ENCODE measurements at places on chromosomes 6 and 20.

DNA sequence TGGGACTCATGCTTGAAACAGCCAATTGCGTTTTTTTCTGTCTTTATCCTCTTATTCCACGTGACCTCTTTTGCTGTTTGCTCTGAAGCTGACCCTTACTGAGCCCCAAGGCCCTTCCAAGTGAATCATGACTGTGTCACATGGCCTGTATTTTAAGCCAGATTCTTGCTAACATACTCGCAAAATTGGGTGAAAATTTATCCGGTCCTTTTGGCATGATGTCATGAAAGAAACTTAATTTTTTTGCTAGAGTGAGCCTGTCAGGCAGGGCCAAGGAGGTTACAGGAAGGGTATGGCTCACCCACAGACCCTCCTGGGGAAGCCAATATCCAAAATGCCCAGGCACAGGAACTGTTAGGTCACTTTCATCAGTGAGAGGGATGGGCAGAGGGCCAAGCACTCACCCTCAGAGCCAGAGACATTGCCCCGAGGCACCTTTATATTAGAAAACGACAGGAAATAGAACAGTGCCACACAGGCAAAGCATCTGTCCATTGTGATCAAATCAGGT is 296.7 kb downstream of the CDH26 start:
- no peak for DNase-seq

GRCh38 chr6:33123732-33124524 is 48.1 kb downstream of the HLA-DPB1 start:
- DNase-seq, result peak; percentile 50

GRCh38 chr6:170178561-170179477 is 112.1 kb downstream of the DLL1 start:
- no peak for DNase-seq

DNA sequence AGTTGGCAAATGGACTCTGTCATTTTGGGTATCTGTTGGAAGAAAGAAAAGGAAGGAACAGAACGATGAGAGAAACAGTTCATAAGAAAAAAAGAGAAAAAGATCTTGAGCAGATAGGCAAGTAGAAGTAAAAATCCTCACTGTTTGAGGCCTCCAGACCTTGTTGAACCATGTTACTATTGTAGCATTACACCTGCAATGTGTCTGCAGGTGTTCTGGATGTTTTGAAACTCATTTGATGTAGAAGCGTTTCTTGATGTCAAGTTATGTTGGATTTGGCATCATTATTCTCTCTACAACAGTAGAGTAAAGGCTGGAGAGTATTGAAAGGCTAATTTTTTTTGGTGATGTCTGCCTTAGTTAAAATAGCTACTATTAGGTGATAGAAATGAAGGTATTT is 108.7 kb downstream of the CARMIL1 start:
- no peak for DNase-seq

DNA sequence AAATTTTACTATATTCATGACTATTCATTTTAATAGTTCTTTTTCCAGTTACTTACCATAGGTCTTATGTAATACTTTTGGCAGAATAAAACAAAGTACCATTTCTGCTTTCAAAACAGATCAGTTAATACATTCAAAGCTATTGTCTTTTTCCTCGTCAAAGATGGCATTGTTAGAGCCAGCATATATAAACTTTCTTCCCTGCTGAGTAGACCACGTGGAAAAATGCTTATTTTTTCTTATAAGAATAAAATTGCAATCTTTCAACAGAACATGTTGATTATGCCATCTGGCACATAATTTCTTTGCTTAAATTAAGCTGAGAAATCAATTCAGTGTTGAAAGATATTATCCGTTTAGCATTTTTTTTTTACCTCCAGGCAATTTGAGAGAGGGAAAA is 34.9 kb upstream of the EXOC2 start:
- DNase-seq, result no peak

- no peak for DNase-seq
Observed at GRCh38 chr20:1430004-1430451, 36.6 kb downstream of the NSFL1C start.
